ENCODE measurements at places on chromosomes 16 and 17.

DNA sequence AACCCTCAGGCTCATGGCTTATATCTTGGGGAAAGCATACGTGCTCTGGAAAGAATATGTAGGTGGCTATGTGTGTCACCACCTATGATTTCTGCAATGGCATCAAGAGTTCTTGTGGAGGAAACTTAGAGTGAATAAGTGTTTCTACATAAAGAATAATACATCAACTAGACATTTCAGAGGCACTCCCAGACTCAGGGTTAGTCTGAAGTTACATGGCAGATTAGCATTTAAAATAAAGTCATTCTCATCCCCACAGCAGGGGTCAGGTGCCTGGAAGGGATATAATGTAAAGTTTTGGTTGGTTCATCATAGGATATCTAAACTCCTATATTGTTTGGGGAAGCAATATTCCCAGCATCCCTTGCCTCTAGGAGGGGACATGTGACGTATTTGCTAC lies 182.1 kb downstream of the PCTP start:
- DNase-seq, result no peak

DNA sequence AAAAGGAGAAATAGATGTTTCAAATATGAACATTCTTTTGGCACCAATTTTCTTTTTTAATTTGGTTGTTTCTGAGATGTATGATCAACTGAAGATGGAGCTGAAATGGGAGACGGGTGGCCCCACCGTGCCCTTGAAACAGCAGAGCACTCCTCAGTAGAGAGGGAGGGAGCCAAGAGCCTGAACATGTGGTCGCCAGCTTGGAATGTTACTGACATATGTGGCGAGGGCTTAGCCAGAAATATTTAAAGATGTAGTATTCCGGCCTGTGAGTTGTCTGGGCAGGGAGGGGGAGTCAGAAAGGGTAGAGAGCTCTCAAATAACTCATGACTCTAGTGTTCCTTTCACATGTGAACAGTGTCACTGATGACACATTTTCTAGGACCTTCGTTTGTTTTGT lies 13.3 kb upstream of the MRC2 start:
- DNase-seq, result peak; percentile 88

GRCh38 chr16:28277537-28278388 lies 14.6 kb upstream of the SBK1 start:
- DNase-seq, result peak; percentile 47

DNA sequence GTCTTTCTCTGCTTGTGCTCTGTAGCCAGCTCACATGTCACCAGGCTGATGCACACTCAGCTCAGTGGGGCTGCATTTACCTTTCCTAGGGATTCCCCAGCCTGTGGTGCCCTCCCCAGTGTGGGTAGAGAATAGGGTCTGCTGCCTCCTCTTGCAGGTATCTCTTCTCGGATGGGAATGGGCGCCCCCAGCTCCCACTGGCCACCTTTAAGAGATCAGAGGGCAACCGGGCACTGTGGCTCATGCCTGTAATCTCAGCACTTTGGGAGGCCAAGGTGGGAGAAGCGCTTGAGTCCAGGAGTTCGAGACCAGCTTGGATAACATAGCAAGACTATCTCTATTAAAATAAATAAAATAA lies 3.3 kb downstream of the XYLT2 start:
- DNase-seq, result no peak

DNA sequence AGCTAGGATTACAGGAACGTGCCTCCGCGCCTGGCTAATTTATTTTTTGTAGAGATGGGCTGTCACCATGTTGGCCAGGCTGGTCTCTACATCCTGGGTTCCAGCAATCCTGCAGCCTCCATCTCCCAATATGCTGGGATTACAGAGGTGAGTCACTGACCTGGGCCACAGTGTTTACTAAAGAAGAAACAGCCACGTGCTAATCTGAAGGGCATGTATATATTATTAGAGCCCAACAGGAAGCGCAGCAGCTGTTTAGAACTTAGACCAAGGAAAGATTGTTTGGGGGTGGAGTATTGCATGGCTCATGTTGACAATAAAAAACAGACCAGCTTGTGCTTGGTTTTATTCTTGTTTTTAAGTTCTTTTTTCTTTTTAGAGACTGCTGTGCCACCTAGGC lies 60.2 kb downstream of the HAPSTR1 start:
- peak; percentile 15 for DNase-seq
